ENCODE measurements at places on chromosomes 12 and 14. TPM values are rescaled to one million over a fixed set of nuclear protein-coding genes. Genes with fewer than 3 reads are reported as not detected.

Gene RIN3
- 23.9 TPM for total RNA-seq

Gene GOLT1B
- 88.9 TPM for total RNA-seq

Gene ADAM21
- not detected for total RNA-seq

Gene SERPINA10
- 0.04 TPM for total RNA-seq

Gene FGF6
- total RNA-seq = not detected

Gene DAO
- not detected for total RNA-seq

All from A549 treated with CORT108297 at 1 μM for 4 hours (cell line).